GM23248 (cell line): ENCODE measurements at places on chromosomes 11 and 22. TPM values are rescaled to one million over a fixed set of nuclear protein-coding genes. Genes with fewer than 3 reads are reported as not detected.

DNA sequence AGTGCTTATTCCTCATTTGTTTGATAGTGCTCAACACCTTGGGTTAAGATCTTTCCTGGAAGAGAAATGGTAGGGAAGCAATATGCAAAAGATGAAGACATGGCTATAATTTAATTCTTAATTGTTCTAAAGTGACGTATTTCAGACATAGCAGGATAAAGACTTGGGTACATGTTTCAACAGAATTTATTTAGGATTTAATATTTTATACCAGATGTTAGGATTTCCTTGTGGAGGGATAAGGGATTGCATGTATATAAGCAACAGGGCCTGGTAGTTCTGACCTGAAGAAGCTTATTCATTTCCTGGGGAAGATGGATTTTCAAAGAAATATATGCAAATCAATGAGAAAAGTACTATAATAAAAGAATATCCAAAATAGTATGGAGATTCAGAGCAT lies 163.8 kb downstream of the FAT3 start:
- DNase-seq, result peak; percentile 20

- peak; percentile 62 for DNase-seq
Observed at GRCh38 chr11:119403021-119403420, 20.0 kb downstream of the THY1 start.

- no peak for DNase-seq
Observed at GRCh38 chr11:5931061-5931460, 11.0 kb upstream of the OR56A3 start.

DNA sequence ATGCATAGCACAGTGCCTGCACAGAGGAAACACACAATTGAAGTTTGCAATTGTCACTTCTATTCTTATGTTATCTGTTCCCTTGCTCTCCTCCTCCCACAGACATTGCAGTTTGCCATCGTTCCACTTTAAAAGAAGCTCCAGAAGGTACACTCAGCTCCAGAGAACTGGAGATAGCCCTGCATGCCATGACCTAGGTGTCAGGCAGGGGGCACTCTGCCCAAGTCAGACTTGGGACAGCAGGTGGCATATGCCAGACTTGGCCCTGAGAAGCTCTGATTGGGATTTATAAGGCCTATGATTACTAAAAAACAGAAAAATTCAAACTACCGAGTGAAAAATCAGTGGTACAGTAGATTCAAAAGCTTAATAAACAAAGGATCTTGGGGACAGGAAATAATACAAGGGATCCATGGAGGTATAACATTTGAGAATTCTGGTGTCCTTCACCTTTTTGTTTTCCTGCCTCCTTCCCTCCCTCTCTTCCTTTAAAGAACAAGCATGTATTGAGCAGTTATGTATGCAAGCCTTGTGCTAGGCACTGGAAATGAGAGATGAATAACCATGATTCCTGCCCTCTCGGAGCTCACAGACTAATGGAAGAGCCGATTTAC lies 40.0 kb downstream of the TENM4 start:
- peak; percentile 69 for DNase-seq

DNA sequence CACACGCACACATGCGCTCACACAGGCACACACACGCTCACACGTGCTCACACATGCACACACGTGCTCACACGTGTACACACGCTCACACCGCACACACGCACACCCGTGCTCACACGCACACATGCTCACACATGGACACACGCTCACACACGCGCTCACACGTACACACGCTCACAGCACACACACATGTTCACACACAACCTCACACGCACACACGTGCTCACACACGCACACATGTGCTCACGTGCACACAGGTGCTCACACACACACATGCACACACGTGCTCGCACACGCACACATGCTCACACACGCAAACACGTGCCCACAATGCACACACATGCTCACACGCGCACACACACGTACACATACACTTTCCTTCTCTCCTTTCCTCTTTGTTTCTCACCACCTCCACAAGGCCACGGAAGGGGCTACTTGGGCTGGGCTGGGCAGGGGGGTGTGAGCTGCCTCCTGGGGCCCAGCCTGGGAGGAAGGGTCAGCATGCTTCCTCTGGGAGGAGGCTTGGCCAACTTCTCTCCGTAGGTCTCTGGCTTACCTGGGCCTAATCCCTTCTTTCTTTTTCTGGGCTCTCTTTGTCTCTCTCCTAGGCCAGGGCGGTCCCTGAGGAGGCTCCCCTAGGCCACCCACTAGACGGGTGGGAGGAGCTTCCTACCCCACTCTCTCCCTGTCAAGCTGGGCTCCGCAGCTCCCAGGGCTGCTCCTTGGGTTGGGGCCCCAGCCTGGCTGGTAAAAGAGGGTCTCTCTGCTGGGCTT lies 34.5 kb upstream of the PARVG start:
- DNase-seq, result no peak

The RAB3IL1 gene
- 2.8 and 3.3 TPM in 2 replicates for polyA plus RNA-seq
